ENCODE measurements at places on chromosomes 6 and 20.

DNA sequence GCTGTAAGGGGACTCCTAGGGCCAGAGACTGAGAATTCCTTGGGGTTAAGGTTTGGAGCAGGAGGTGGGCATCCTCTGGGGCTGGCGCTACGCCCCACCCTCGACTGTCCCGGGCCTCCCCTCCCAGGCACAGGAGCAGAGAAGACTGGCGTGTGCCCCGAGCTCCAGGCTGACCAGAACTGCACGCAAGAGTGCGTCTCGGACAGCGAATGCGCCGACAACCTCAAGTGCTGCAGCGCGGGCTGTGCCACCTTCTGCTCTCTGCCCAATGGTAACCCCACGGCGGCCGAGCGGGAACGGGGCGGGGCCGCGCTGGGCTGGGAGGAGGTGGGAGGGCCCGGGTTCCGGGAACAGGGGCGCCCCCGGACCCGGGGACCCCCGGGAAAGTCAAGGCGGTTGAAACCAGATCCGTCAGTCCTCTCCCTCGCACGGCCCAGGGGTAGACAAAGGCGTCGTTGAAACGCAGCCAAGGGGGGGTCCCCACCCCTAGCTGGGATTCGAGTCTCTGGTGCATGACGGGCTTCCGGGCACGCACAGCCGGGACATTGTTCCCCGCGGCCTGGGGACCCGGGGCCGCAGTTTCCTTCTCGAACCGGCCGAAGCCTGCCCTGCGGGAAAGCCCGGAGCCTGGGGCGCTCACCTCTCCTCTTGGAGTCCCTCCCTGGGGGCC, 844 bp downstream of the WFDC2 start:
- no peak for DNase-seq

GRCh38 chr20:59158673-59159072, 4.9 kb upstream of the ZNF831 start:
- no peak for DNase-seq

DNA sequence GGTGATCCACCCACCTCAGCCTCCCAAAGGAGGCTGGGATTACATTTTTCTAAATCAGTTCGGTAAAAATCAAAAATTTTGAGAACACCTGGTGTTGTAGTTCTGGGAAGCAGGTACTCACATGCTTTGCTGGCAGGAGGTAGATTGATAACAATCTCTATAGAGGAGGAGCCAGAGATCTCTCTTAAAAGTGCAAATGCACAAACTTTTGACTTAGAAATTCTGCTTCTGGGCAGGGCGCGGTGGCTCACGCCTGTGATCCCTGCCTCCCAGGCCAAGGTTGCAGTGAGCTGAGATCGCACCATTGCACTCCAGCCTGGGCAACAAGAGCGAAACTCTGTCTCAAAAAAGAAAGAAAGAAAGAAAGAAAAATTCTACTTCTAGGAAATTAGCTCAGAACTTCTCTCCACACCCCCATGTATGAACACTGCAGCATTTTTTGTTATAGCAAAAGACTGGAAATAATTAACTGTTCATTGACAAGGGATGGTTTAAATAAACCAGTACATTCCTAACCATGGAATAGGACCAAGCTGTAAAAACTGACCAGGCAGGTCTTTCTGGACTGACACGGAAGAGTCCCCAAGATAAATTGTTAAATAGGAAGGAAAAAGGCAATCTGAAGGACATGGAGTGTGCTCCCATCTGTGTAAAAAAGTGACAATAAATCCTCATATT, 14.4 kb upstream of the TRIB3 start:
- DNase-seq = no peak

GRCh38 chr20:33828967-33829560, 17.9 kb downstream of the CHMP4B start:
- DNase-seq = no peak

DNA sequence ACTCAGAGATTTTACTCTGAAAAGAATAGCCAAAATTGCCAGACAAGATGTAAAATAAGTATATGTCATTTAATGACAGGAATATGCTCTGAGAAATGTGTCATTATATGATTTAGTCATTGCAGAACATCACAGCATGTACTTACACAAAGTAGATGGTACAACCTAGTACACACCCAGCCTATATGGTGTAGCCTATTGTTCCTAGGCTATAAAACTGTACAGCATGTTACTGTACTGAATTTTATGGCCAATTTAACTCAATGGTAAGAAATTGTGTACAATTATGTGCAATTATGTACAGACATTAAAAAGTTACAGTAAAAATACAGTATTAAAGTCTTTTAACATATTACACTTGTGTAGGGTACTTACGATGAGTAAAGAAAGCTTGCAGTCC, 311.9 kb upstream of the EPHA7 start:
- no peak for DNase-seq

DNA sequence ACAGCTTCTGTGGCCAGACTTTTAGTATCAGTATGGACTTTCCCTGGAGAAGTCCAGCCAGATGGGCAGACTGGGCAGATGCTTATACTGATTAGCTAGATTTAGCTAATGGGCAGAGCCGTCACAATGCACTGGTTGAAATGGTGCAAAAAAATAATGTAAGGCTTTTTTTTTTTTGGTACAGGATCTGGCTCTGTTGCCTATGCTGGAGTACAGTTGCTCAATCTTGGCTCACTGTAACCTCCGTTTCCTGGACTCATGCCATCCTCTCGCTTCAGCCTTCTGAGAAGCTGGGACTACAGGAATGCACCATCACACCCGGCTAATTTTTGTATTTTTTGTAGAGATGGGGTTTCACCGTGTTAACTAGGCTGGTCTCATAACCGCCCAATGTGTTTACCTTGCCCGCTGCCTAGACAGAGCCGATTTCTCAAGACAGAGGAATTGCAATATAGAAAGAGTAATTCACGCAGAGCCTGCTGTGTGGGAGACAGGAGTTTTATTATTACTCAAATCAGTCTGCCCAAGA, 16.4 kb upstream of the KIFC1 start:
- no peak for DNase-seq

- no peak for DNase-seq
These were observed 110.7 kb downstream of the PDE10A start for GRCh38 chr6:165552248-165552736.

GRCh38 chr20:58150772-58151171, 77.7 kb downstream of the ANKRD60 start:
- no peak for DNase-seq

GRCh38 chr20:10662151-10662550, 11.6 kb downstream of the JAG1 start:
- no peak for DNase-seq
